COLO829 (cell line): ENCODE measurements at places on chromosomes 4 and X.

DNA sequence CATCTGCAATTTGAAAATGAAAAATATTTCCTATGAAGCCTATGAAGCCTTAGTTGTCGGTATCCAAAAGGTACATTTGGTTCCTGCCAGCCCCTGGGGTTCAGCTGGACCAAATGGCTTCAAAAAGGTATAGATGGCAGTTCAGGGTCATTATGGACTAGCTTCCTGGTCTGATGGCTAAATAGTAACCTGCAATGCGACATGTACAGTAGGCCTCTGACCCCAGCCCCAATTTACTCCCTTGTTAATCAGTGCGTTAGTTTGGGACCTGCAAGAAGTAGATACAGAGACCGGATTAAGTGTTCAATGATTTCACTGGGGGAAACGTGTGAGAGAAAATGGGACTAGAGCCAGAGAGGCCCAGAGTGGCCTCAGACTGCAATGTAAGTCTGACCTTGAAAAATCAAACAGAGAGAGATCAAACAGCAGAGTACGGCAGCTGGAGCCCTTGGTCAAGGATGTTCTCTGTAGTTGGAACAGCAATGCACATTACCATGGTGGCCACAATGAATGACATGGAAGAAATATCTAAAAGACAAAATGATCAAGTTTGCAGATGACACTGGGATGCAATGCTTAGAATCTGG is 115.0 kb upstream of the MBNL3 start:
- no peak for DNase-seq

GRCh38 chr4:102525097-102525496 is 23.9 kb downstream of the NFKB1 start:
- no peak for DNase-seq

- peak; percentile 14 for DNase-seq
These were observed 226.7 kb upstream of the PRKX start for GRCh38 chrX:3940000-3940610.

DNA sequence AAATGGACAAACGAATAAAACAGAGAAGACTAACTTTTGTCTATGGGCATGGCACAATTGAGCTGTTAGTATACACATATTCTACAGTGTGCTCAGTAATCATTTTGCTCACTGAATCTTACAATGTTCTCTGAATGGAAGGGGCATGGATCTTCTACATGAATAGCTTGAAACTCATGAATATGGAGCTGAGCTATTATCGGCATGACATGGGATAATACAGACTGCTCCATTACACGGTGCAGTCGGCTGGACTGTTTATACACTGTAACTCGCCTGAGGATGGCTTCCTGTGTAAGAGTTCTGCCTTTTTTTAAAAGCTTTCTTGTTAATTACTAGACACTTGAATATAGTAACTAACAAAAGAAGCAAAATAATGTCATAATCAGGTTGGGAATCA is 368.5 kb upstream of the MAD2L1 start:
- DNase-seq = no peak

DNA sequence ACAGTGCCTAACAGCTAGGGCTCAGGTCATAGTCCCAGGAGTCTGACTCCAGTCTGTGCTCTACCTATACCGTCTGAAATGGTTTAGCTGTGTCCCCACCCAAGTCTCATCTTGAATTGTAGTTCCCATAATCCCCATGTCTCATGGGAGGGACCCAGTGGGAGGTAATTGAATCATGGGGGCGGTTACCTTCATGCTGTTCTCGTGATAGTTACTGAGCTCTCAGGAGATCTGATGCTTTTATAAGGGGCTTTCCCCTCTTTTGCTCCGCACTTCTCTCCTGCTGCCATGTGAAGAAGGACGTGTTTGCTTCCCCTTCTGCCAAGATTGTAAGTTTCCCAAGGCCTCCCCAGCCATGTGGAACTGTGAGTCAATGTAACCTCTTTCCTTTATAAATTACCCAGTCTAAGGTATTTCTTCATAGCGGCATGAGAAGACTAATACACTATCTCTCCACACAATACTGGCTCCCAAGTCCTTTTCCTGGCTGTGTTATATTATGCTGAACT is 110.8 kb downstream of the AFAP1 start:
- DNase-seq = no peak

- no peak for DNase-seq
These were observed 18.6 kb upstream of the CPE start for GRCh38 chr4:165360041-165360695.

DNA sequence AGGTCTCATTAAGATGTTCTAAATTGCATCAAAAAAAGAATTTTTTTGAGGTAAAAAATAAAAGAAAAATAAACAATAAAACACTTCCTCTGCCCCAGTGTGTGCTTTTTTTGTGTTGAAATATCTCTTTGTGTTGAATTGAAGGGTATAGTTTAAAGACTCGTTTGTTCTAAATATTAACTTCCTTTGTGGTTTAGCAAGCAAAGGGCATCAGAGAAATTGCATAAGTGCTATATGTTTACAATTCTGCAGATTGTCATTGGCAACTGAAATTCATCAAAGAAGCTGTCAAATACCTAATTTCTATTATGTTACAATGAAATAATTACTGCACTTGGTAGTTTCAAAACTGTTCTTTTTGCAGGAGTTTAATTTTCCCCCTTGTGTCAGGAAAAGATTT is 260.5 kb downstream of the DKK2 start:
- DNase-seq = peak; percentile 50

DNA sequence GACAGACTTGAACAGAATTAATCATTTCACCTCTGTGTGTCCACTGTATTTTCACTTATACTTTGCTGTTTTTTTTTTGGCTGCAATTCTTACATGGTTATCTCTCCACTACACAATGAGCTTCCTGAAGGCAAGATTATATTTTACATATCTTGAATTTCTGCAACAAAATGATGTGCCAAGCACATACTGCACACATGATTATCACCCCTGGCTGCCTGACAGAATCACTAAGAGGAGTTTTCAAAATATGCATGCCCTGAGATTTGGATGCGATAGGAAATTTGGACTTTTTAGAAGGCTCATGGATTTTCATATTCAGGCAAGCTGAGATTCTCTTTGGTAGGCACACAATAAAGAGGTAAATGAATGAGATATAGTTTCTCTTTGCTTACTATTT is 1162.1 kb upstream of the IGFBP7 start:
- DNase-seq = no peak
